NCI-H146 (cell line): ENCODE measurements at places on chromosomes 4 and X.

GRCh38 chrX:50157545-50158135, 43.2 kb downstream of the AKAP4 start:
- DNase-seq = no peak

- DNase-seq = no peak
Observed at GRCh38 chrX:99266255-99266654, 1143.8 kb downstream of the PCDH19 start.

GRCh38 chr4:21722157-21722839, 226.3 kb downstream of the KCNIP4 start:
- no peak for DNase-seq

DNA sequence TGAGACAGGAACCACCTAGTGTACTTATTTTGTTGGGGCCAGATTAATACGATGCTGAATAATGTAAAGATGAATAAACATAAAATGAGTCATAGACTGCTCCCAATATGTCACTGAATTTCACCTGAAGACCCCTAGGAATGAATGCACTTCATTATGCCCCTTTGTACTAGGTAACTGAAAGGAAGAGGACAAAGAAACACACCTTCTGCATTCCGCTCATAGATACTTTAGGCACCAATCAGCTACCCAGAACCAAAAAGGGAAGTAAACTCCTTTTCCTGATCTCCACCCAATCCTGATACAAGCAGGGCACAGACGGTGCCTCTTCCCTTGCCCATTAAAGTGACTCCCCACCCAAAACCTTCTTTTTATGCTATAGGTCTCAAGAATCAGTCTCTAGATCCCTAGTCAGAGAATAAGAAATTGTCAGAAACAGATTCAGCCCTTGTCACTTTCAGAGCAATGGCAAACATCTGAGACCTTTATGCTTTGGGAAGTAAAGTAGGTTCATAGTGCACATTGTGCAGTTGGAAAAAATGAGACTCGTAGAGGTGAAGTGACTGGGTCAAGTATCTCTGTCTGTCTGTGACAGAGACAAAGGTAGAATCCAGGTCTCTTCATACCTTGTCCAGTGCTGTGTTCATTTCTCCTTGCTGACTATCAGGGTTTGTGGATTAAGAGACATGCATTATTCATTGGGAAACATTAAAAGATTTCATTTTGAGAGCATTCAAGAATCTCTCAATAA, 2.3 kb downstream of the GPR174 start:
- DNase-seq = no peak

DNA sequence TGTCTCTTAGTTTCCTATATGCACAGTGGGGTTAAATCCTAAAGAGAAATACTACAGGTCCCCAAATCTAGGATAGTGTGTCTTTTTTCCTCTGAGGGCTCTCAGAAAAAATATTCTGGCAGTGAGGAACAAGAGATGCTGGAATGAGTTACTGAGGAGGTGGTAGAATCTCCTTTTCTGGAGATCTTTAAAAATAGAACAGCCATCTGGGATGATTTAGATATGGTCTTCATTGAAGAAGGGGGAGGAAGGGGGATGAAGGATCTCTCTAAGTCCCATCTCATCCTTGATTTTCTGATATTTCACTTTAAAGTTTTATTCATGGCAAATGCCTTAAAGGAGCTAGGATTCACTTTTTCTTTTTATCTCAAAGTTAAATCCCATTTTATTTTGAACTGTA, 235.0 kb downstream of the MAML3 start:
- no peak for DNase-seq

- no peak for DNase-seq
Observed at GRCh38 chrX:10929747-10930146, 181.4 kb upstream of the HCCS start.

GRCh38 chrX:17405225-17405969, 30.4 kb downstream of the NHS start:
- DNase-seq = no peak

DNA sequence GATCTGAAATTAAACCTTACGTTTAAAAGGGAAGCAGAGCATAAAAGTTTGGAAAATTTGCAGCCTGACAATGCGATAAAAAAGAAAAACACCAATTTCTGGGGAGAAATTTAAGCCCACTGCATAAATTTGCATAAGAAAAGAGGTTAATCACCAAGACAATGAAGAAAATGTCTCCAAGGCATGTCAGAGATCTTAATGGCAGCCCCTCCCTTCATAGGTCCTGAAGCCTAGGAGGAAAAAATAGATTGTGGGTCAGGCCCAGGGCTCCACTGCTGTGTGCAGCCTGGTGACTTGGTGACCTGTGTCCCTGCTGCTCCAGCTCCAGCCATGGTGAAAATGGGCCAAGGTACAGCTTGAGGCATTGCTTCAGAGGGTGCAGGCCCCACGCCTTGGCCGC, 264.0 kb upstream of the CT83 start:
- DNase-seq = no peak

GRCh38 chrX:46582966-46583365, 9.4 kb downstream of the CHST7 start:
- no peak for DNase-seq

GRCh38 chrX:80282535-80282934, 137.7 kb upstream of the TENT5D start:
- no peak for DNase-seq

DNA sequence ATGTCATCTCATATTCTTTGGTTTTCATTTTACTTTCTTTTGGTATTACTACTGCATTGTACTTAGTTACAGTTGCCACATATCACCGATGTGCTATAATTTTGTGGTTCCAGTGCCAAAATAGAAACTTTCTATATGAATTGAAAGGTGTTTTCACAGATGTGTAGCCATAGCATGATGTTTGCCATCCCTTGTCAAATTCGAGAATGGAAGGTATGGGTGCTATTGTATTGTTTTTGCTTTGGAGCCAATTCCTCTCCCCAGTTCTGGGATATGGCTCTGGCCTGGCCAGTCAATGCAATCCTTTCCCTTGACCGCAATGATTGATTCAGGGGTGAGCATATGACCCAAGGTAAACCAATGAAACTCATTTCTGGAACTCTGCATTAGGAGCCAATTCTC, 86.2 kb upstream of the RPS6KA3 start:
- no peak for DNase-seq

DNA sequence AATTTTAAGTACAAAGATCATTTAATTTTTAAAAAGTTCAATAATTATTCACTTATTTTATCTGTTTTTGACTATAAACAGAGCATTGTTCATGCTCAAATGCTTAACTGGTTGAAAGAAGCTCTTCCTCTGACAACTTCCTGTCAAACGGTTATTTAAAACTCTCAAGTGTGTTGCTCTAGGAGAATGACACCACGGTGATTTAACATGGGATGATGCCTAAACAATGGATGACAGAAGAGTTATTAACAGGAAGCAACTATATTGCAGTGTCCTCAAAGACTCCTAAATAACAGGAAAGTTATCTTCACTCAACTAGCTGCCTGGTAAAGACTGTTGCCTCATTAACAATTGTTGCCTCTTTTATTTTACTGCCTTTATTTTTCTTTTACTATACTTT, 509.6 kb downstream of the PACRGL start:
- DNase-seq = no peak

DNA sequence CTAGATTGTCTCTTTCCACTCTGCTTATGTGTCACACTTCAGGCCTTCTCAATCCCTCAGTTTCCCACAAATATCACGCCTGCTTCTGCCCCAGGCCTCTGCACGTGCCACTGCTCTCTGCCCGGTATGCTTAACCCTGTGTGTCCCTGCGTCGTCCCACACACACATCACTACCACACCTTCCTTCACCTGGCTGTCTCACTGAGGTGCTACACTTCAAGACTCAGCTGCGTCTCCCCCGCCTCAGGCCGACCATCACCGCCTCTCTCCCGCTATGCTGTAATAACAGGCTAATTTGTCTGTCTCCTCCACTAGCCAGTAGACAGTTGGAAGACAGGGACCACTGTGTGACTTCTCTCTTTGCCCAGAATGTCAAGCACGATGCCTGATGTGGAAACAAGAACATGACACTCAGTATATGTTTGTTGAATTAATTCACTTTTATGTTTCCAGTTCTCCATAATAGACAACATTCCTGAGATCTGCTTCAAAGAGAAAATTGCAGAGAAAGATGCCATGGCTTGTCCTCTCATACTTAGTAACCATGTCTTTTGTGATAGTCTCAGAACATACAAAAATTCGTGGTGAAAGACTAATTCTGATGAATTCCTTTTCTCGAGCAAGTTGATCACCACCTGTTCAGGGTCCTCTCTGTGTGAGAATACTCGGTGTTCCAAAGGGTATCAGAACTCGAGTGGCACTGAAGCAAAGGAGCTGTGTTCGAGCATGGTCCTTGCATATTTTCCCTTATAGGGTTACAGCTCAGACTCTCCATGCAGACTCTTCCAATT, 54.2 kb downstream of the AFAP1 start:
- no peak for DNase-seq

GRCh38 chrX:74534569-74535038, 79.8 kb downstream of the RLIM start:
- no peak for DNase-seq

GRCh38 chr4:6608758-6609414, 31.6 kb upstream of the MRFAP1 start:
- no peak for DNase-seq

GRCh38 chr4:162954976-162955375, 211.7 kb downstream of the NAF1 start:
- no peak for DNase-seq

DNA sequence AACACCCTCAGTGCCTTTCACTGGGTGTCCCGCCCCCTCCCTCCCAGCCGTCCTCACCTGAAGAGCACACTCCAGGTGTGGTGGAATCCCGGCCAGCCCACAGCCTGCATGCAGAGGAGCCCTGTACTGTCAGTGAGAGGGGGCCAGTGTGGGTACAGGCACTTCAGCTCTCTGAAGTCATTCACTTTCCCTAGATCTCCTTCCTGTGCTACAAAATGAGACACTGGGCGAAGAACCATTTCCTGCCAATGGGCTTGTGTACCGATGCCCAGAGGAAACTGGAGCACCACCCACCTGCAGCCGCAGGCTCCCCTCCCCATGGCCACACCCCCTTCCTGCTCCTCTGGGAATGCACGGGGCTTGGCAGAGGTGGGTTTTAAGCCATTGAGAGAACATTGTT, 73.9 kb upstream of the C4orf50 start:
- no peak for DNase-seq

GRCh38 chr4:182133033-182133432, 110.2 kb upstream of the TENM3 start:
- no peak for DNase-seq

GRCh38 chrX:31323658-31324057, 251.8 kb upstream of the FTHL17 start:
- peak; percentile 2 for DNase-seq

DNA sequence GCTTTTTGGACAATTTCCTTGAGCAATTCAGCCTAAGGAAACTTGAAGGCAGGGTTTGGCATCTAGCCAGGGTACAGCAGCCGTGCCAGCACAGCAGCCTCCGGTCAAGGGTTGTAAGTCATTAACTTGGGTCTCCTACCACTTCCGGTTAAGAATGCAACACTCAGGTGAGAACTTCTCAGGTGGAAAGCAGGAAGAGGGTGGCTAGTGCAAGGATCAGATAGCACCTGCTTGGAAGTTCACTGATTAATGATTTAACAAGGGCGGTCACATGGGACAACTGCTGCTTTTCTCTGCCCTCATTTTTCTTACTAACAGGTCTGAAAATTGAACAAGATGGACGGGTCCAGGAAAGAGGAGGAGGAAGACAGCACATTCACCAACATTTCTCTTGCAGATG, 30.1 kb upstream of the SCOC start:
- DNase-seq = peak; percentile 18

DNA sequence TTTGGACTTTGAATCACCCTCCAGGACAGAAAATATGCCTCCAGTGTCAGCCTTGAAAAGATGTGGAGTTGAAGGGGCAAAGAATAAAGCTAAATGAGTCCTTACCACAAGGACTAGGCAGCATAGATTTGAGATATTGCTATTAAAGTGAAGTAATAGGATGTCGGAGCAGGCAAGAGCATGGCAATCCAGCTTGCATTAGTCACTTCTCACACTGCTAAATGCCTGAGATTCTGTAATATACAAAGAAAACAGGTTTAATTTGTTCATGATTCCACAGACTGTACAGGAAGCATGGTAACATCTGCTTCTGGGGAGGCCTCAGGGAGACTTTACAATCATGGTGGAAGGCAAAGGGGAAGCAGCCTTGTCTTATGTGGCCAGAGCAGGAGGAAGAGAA, 109.8 kb upstream of the PCDH7 start:
- DNase-seq = no peak

- DNase-seq = no peak
Observed at GRCh38 chrX:42276982-42277690, 353.8 kb upstream of the CASK start.

- no peak for DNase-seq
Observed at GRCh38 chr4:185201977-185202962, 1.5 kb downstream of the CFAP97 start.

GRCh38 chr4:177483271-177483670, 41.0 kb upstream of the AGA start:
- DNase-seq = no peak

- DNase-seq = no peak
Observed at GRCh38 chr4:13703096-13703495, 75.6 kb upstream of the BOD1L1 start.

GRCh38 chr4:136009258-136009832, 1522.9 kb downstream of the PCDH18 start:
- no peak for DNase-seq

- DNase-seq = no peak
Observed at GRCh38 chr4:17709763-17710068, 71.7 kb downstream of the FAM184B start.

DNA sequence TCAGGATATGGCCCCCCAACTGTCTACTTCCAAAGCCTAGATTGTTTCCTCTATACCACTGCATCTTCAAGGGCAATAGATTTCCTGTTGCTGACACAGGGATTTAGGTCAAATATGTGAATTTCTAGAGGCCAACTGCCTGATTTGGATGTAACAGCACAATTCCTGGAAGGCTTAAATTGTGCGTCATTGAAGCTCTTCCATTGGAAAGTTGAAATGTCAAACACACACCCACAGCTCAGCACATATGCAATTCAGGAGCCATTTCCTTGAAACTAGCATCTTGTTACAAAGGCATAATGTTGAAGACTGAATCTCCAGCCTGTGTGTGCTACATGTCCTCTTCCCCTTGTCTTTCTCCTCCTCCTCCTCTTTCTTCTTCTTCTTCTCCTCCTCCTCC, 158.6 kb downstream of the STK32B start:
- no peak for DNase-seq

DNA sequence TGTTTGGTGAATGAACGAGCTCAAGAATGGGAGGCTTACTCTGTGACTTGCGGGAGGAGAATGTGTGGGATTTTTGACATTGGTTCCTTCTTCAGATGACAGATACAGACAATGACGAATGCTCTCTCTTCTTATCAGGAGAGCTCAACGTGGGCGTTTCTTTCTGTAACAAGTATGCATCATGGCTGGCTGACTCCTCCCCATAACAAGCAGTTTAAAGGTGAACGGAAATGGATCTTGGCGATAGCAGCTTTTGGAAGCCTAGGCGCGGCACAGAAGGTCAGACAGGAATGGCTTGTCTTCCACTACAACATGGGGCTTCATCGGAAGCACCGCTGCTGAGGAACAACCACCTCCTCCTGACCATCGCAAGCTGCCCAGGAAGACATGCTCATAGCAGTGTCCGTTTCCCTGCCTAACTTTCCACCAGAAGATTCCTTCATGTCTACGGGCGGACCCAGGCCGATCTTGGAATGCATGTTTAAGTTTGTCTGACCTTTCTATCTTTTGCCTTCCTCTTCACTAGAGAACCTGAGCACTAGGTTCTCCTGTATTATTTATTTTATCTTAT, 18.3 kb upstream of the ACSL1 start:
- DNase-seq = no peak
